ENCODE measurements at places on chromosomes 4 and X.

GRCh38 chr4:185872747-185873380 lies 60.9 kb upstream of the SORBS2 start:
- no peak for DNase-seq

DNA sequence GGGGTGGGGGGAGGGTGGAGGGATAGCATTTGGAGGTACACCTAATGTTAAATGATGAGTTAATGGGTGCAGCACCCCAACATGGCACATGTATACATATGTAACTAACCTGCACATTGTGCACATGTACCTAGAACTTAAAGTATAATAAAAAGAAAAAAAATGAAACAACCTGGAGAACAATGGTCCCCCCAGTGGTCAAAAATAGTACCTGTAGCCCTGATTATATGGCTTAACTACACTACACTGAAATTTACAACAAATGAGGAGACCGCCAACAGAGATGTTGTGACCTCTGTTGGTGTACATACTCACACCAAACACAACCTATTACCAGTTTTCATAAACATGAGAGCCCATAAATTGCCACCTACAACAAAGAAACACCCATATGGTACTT lies 7.3 kb upstream of the MAGEE1 start:
- no peak for DNase-seq

DNA sequence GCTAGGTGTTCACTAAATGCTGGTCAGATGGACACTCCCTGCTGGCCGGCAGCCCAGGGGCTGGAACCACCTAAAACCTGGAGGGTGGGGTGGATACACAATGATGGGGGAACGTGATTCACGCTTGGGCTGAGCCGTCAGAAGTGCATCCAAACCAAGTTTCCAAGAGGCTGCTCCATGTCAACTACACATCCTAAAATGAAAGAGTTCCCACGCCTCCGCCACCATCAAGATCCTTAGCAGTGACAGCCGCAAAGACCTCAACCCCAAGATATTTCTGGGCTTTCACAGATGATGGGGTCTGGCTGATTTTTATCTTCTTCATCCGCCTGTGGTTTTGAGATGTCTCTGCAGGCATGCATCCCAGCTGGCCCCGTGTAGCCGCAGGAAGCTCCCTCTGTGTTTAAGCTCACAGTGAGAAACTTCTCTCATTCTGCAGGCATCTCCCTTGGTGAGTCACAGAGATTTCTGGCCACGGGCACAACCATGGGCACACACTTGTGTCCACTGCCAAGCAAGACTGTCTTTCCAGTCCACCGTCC lies 84.4 kb downstream of the HTRA3 start:
- DNase-seq, result no peak

DNA sequence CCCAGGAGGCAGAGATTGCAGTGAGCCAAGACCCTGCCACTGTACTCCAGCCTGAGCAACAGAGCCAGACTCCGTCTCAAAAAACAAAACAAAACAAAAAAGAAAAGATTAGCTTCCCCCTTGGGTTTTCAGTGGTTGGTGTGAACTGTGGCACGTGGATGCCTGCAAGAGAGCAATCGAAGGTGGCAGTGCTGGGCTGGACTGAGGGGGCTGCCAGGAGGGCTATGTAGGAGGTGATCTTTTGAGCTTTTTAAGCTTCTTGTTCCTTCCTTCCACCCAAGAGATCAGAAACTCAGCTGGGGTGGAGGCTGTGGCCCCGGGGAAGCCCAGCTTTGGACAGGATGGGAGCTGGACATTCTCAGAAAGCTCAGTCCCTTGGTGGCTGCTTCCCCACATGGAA lies 49.6 kb downstream of the PRPS1 start:
- DNase-seq, result no peak

DNA sequence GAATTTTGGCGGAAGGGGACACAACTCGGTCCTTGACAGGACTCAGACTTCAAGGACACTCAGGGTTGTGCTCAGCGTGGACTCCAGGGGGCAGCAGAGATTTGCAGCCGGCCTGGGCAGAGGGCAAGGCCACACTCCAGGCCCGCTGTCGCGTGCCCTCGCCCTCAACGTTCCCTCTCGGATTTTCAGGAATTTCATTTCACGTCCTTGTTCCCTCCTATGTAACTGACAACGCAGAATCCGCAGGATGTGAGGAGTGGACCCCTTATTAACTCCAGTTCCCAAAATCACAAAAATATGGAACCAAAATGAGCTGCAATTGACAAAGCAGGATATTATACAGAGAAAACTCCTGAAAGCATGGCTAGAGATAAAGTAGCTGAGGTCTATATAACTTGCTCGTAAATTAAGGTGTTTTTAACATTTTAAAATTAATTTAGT lies 21.0 kb upstream of the DCTD start:
- DNase-seq, result peak; percentile 62

GRCh38 chr4:69617083-69617694 lies 22.3 kb downstream of the UGT2A2 start:
- DNase-seq, result no peak

DNA sequence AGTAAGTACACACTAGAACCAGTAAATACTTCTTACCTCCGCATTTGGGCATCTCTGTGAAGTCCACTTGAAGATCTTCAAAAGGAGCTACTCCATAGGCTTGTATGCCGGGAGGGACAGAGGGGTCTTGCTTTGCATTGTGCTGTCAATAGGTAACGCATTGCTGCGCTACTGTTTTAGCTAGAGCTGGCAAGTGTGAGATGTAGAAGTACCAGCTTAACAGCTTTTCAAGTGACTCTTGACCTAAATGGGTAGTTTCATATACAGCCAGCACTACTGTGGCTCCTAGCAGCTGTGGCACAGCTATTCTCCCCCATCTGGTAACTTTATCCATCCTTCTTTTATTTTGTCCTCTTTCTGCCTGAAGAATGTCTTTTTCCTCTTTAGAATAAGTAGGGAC lies 205.3 kb upstream of the KLF8 start:
- no peak for DNase-seq

DNA sequence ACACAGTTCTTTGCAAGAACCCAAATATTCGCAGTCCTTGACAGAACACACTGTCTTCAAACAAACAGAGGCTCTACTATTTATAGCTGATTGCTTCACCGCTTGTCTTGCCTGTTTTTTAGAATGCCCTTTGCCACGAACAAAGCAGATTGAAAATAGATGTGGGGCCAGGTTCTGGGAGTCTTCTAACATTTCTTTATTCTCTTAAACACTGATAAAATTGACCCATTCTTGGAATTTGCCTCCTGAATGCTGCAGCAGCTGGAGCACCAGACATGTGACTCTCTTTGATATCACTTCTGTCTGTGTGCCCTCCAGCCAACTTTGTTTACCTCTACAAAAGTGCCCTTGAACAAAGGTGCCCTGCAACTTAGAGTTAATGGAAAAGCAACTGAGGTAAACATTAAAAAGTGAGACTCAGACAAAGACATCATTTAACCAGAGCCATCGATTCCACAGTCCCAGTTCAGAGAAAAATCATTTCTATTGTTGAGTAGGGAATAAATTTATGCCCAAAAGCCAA lies 64.2 kb upstream of the SPP1 start:
- DNase-seq, result no peak

DNA sequence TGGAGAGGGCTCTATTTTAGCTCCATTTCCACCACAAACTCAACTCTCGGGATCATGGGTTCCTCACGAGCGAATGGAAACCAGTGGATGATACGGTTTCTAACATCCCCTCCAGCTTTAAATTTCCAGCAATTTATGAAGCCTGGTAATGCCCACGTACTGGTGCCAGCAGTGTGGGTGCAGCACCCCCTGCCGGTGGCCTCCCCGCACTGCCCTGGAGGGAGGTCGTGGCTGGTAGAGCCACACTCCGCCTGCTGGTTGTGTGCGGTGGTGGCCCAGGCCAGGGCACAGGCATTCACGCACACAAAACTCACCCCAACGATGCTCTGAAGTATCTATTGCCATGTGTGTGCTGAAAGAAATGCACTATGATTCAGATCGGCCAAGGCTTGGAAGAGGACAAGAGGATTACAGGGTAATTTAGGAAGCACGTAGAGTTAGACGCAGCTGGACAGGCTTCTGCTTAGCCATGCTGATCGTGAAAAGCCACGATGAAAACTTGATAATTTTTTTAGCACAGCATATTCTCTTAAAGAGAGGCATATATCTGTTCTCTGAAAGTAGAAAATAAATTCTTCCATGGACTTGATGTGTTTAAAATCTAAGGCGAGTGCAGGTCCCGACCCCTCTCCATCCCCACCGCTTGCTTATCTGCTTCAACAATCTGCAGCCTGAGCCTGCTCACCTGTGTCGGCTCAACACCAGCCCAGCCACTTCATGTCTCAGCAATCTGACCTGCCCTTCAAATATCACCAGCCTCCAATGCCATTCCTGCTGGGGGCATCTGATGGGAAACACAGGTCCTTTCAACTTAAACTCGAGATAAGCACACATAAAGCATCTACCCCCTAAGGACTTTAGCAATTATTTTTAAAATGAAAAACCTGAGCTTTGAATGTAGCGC lies 59.1 kb downstream of the SCD5 start:
- DNase-seq, result no peak

GRCh38 chrX:31658360-31658759 lies 586.5 kb upstream of the FTHL17 start:
- DNase-seq, result no peak

DNA sequence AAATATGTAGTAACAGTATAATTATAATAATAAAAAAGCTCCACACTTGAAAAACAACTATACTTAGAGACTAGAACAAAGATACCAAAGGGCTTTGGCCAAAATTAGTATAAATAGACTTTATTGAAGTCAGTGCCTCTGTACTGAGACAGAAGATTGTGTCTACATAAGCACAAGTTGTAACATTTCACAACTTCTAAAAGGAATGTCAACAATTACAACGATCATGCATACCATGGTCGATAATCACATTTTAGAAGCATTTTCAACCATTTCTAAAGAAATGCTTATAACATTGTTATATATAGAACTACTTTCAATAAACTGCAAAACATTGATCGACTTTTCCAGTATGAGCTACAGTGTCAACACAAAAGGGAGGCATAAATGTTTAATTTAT lies 57.0 kb downstream of the DHX15 start:
- no peak for DNase-seq

- DNase-seq, result no peak
These were observed 12.7 kb downstream of the DRP2 start for GRCh38 chrX:101232316-101232715.

GRCh38 chr4:113474017-113474416 lies 287.5 kb downstream of the CAMK2D start:
- no peak for DNase-seq

- no peak for DNase-seq
These were observed 4.9 kb upstream of the WDFY3 start for GRCh38 chr4:84971319-84971932.

GRCh38 chr4:159632031-159632430 lies 529.2 kb downstream of the RAPGEF2 start:
- no peak for DNase-seq

- no peak for DNase-seq
These were observed 566.0 kb downstream of the TMA16 start for GRCh38 chr4:164060456-164060855.

DNA sequence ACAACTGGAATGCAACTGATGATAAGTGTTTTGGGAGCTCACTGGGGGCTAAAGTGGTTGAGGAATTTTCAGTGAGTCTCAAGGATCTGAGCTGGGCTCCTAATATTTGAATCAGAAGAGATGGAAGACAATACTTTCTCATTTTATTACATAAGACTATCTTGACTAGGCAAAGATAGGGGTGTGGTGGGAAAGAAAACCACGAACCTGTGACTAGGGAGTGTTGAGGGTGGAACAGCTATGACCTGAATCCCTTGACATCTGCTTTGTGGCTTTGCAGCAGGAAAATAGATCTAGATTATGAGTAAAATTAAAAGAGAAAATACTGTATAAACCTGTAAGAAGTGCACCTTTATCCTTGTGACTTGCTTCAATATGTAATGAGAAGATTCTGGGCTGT lies 295.1 kb upstream of the TEX13A start:
- no peak for DNase-seq

- no peak for DNase-seq
These were observed 180.7 kb downstream of the GUCY2F start for GRCh38 chrX:109301177-109301576.

GRCh38 chr4:88794952-88795351 lies 97.3 kb upstream of the NAP1L5 start:
- no peak for DNase-seq

- DNase-seq, result no peak
These were observed 55.6 kb downstream of the NBDY start for GRCh38 chrX:56784666-56785065.

GRCh38 chr4:154208424-154208823 lies 283.2 kb downstream of the DCHS2 start:
- DNase-seq, result no peak

DNA sequence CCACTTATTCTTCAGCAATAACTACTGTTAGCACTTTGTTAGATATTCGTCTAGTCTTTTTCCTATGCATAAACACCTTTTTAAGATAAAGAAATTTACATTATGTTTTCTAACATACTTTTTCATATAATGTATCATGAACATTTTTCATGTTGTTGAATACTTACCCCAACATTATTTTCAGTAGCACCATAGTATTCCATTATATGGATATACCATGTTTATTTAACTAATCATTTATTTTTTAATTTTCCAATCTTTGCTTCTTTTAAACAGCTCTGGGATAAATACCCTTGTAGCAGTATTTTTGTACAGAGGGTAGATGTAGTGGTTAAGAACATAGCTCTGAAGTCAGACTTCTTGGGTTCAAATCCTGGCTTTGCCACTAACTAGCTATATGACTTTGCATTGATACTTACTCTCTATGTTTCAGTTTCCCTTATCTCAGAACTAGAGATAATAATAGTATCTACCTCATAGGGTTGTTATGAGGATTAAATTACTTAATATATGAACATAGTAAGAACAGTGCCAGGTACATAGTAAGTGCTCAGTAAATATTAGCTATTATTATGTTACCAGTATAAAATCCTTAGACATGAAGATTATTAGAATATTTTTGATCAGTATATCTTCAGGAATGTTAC lies 11.3 kb downstream of the EXOC1 start:
- no peak for DNase-seq

- no peak for DNase-seq
These were observed 80.8 kb upstream of the IQCM start for GRCh38 chr4:149896432-149896831.

Measured in CD4-positive, alpha-beta T cell treated with Interleukin-6 at 100 ng/mL for 8 hours (primary cell).